ENCODE measurements at places on chromosomes 16 and 17.

GRCh38 chr17:10186771-10187410 is 11.5 kb downstream of the GAS7 start:
- peaks cover 17% of the 10 kb centered on the region for H3K4me1 ChIP-seq
- no peak overlapping the region for H3K4me3 ChIP-seq
- no peaks in the 10 kb centered on the region for H3K27me3 ChIP-seq
- H3K36me3 ChIP-seq: no peaks in the 10 kb centered on the region

DNA sequence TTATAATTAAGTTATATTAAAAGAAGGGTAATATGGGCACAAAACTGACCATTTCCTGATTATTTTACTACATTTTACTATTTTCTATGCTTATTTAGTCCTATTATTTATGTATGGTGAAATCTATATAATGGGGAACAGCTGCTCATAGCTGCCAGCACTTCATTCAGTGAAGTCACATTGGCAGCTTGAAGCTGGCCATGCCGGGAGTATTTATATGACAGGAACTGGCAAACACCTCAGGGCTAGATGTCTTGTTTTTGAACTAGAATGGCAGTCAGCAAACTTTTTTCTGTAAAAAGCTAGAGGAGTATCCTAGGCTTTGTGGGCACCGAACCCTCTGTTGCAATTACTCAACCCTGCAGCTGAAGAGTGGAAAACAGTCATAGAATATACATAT is 104.1 kb downstream of the CDH13 start:
- no peak overlapping the region for H3K27ac ChIP-seq
- H3K4me3 ChIP-seq: no peak overlapping the region

DNA sequence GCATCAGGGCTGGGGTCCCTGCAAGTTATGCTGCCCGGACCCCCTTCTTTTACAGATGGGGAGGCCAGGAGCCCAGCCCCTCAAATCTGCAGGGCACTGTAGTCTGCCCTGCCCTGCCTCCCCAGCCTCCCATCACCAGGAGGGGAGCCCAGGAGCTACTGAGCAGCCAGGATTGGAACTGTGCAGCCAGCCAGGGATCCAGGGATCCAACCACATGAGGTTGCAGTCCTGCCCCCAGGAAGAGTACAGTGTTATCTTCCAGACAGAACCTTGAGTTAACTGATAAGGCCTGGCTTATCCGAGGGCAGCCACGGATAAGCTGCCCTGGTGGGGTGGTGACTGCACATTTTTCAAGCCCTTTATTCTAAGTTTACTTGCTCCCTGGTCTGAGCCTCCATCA is 11.4 kb upstream of the NDRG4 start:
- H3K4me1 ChIP-seq: no peaks in the 10 kb centered on the region
- H3K27me3 ChIP-seq: peaks cover 2% of the 10 kb centered on the region
- no peak overlapping the region for H3K4me3 ChIP-seq
- no peak for DNase-seq
- H3K27ac ChIP-seq: no peak overlapping the region

GRCh38 chr17:45338996-45339535 is 22.2 kb upstream of the MAP3K14 start:
- no peak for DNase-seq
- H3K27ac ChIP-seq: no peak overlapping the region
- H3K36me3 ChIP-seq: no peaks in the 10 kb centered on the region
- peaks cover 2% of the 10 kb centered on the region for H3K27me3 ChIP-seq
- H3K4me3 ChIP-seq: no peak overlapping the region

DNA sequence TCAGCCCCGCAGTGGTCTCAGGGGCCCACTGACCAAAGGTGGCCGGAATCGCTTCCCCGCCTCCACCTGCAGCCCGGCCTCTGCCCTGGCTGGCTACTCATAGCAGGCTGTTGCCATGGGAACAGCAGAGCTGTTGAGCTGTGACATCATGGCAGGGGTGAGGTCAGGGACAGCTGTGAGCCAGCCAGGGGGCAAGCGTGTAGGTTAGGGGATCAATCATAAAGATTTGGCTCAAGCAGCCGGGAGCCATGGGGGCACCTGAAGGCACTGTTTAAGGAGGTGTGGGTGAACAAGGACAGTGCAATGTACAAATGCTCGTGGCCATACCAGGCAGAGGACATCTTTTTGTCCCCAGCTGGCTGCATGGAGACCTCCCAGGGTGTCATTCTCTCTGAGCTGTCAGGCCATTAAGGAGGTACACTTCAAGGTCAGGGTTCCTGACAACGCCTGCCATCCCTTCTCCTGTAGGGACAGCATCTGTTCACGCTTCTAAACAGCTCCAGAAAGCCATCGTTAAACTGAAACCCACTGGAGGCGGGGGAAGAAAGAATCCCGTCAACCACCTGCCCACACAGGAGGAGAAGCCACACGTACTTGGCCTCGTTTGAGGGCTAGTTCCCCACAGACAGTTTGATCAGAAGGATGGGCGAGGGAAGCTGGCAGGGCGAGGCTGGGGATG is at the start of gene CEP295NL:
TSS of gene CEP295NL (minus strand) at position 101 of the 679 bp plus-strand sequence. CDS start 1,373 bp downstream, outside the sequence.
- H3K4me3 ChIP-seq: no peak within 1 kb of the TSS
- peaks cover 8% of the 10 kb centered on the region for H3K4me1 ChIP-seq
- H3K27ac ChIP-seq: no peak within 1 kb of the TSS
- no peak for DNase-seq
- H3K27me3 ChIP-seq: no peaks in the 10 kb centered on the region

DNA sequence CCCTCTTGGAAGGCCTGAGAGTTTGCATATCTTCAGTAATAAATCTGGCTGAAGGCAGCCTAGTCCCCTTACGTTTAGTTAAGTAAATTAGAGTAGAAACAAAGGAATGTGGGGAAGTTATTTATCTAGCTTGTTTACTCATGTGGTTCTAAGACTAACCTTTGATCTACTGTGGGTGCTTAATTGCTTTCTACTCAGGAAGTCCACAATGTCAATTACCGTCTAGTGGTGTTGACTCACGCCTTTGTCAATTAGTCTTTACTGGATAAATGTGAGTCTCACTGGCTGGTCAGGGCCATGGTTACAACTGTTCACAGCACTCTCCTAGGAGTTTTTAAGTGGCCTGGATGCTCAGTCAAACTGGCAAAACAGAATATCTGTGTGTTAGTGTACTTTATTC is 2338.4 kb downstream of the TP53TG3F start:
- no peaks in the 10 kb centered on the region for H3K27me3 ChIP-seq
- H3K4me1 ChIP-seq: no peaks in the 10 kb centered on the region
- no peak for DNase-seq
- H3K27ac ChIP-seq: no peak overlapping the region

DNA sequence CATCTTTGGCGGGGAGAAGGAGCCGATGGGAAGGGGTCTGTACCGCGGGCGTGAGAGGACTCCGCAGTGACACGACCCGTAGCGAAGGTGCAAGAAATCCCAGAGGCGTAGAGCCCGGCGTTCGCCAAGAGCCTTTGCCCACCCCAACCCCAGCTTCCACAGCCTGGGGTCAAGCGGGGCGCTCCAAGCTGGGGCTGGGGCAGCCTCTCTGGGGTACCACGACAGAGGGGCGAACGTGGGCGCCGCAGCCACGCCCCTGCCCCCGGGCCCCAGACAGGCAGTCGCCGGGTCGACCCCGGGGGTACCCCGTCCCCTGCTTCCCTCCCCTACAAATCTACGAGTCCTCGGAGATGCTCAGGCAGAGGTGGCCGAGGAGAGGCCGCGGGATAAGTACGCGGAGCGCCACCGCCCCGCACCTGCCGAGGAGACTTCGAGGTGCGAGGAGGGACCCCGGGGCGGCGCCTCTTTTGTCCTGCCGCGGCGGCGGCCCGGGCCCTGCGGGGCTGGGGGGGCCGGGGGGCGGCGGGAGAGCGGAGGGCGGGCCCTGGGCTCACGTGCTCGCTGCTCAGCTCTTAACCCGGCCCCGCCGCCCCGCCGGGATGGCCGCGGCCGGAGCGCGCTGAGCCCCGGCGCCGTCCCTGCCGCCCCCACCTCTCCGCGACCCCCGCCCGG is at the start of gene ADAM11:
TSS of gene ADAM11 (plus strand) at position 575 of the 672 bp plus-strand sequence. CDS start 212 bp downstream, outside the sequence.
- peaks cover 27% of the 10 kb centered on the region for H3K27me3 ChIP-seq
- H3K36me3 ChIP-seq: no peaks in the 10 kb centered on the region
- DNase-seq: peak; percentile 19
- no peaks in the 10 kb centered on the region for H3K4me1 ChIP-seq
- H3K4me3 ChIP-seq: peak within 1 kb of the TSS; percentile 70
- no peak within 1 kb of the TSS for H3K27ac ChIP-seq

DNA sequence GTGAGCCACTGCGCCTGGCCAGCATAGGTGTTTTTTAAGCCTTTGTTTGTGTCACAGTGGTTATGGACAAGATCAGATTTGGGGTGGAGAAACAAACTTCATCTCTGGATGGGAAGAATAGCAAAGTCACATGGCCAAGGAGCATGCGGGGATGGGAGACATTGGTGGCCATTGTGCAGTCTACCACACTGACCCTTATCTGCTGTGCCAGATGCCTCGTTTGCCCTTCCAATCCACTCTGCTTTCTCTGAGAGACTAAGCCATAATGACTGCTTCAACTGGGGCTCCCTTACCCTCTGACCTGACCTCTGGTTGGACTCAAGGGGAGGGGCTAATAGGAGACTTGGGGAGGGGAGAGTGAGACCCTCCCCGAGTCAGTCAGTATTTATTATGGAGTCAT is 166.8 kb downstream of the PRKCB start:
- no peak overlapping the region for H3K4me3 ChIP-seq
- no peaks in the 10 kb centered on the region for H3K27me3 ChIP-seq
- peak overlapping the region; percentile 31 for H3K27ac ChIP-seq
- peaks cover 58% of the 10 kb centered on the region for H3K4me1 ChIP-seq

DNA sequence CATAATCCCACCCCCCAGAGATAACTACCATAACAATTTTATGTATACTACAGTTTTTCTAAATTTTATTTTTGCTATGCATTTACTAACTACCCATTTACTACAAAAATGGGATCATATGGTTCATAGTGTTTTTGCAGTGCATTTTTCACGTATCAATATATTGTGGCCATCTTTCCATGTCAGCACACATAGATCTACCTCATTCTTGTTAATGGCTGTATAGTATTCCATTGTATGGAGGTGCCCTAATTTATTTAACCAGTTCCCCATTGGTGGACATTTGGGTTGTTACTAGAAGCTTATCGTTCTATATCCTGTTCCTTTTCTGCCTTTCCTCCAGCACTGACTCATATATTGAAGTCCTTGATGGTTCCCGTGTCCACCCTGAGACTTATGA is 22.7 kb downstream of the PROCA1 start:
- H3K36me3 ChIP-seq: peaks cover 21% of the 10 kb centered on the region
- no peak overlapping the region for H3K27ac ChIP-seq
- H3K4me3 ChIP-seq: no peak overlapping the region
- H3K27me3 ChIP-seq: no peaks in the 10 kb centered on the region

DNA sequence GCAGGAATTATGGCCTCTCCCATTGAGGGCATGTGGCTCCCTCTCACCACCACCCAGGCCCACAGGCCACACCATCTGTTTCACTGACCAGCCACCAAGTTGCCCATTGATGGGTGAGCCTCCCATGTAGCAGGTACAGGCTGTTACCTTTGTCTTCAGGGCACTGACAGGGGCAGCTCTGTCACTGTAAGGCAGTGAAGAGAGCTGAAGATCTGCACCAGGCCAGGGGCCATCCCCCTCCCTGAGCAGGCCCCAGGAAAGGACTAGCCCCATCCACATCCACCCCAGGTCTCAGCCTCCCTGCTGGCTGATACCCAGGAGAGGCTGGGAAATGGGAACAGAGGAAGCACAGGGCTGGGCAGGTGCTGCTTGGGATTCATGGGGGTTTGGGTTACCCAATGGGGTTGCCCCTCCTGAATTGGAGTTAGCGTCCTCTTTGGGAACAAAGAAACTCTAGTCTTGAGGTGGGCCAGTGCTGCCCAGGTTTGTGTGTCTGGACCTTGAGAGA is 1691.4 kb downstream of the TP53TG3F start:
- no peaks in the 10 kb centered on the region for H3K36me3 ChIP-seq
- DNase-seq: no peak
- no peak overlapping the region for H3K27ac ChIP-seq

GRCh38 chr17:45149037-45149668 is 878 bp downstream of the HEXIM1 start:
- H3K27ac ChIP-seq: peak overlapping the region; percentile 99
- H3K27me3 ChIP-seq: peaks cover 3% of the 10 kb centered on the region
- peak; percentile 70 for DNase-seq
- H3K4me3 ChIP-seq: peak overlapping the region; percentile 97
- H3K36me3 ChIP-seq: peaks cover 2% of the 10 kb centered on the region

DNA sequence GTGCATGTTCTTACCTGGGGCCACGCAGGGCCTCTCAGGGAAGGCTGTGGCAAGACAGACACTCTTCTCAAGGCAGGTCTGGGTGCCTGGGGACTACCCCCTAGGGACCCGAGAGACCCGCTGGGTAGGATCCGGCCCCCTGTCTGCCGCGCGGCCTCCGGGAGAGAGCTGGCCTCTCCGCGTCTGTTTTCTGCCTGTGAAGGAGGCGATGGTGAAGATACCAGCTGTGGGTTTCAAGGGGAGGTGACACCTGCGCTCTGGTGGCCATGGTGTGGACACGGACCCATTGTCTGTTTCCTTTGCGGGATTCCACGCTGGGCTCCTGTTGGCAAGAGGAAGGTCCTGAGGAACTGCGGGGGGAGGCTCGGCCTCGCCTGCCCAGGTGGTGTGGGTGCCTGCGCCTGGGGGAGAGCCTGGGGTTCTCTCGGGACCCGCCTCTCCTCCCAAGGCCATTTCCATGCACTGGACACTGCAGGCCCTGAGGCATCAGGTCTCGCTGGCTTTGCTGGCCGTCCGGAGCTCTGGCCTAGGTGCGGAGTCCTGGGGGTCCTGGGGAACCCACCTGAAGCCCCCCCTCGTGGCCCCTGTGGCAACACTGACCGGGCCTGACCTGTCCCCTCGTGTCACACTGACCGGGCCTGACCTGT is 12.2 kb upstream of the METRNL start:
- no peak overlapping the region for H3K27ac ChIP-seq
- DNase-seq: no peak
- H3K4me3 ChIP-seq: no peak overlapping the region
- H3K27me3 ChIP-seq: no peaks in the 10 kb centered on the region
- peaks cover 20% of the 10 kb centered on the region for H3K4me1 ChIP-seq
- no peaks in the 10 kb centered on the region for H3K36me3 ChIP-seq

Data from naive thymus-derived CD8-positive, alpha-beta T cell (primary cell).